NCI-H1092 (cell line): ENCODE measurements at places on chromosomes 16 and 17.

DNA sequence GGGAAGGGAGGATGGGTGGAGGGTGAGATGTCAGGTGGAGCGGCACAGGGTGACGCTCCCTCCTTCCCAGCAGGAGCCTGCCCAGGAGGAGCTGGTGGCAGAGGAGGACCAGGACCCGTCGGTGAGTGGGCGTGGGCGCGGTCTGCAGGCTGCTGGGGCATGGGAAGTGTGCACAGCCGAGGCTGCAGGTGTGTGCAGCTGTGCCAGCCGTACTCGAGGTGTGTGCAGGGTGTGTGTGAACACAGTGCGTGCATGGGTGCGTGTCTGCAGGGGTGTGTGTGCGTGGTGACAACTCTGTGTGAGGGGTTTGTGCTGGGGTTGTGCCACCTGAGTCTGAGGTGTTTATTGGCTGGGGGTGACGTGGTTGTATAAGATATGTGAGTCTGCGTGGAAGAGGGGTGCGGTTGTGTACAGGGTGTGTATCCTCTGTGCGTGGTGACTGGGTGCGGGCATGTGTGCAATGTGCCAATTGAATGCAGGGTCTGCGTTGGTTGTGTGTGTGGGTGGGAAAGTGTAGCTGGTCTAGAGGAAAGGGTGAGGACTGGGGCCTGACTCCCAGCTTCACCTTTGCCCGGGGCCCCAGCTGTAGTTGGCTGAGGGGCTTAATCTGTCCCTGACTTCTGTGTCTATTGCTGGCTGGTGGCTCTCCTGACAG is 670 bp downstream of the TNFSF12 start:
- no peak for DNase-seq

GRCh38 chr17:42514867-42515266 is 21.2 kb upstream of the NAGLU start:
- no peak for DNase-seq

DNA sequence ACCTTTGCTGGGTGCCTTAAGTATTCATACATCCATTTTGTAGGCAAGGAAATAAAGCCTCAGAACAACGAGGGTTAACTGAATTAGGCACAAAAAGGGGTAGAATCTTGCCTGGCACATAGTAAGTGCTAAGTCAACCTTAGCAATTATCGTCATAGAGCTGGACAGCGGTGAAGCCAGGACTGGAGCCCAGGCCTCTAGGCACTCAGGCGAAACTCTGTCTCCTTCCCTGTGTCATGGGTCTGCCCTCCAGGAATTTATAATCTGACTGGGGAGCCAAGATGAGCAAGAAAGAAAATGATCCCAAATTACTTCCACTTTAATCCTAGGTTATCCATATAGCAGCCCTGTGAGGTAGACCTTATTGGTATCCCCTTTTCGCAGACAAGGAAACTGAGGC is 61.4 kb downstream of the KATNIP start:
- DNase-seq, result no peak

DNA sequence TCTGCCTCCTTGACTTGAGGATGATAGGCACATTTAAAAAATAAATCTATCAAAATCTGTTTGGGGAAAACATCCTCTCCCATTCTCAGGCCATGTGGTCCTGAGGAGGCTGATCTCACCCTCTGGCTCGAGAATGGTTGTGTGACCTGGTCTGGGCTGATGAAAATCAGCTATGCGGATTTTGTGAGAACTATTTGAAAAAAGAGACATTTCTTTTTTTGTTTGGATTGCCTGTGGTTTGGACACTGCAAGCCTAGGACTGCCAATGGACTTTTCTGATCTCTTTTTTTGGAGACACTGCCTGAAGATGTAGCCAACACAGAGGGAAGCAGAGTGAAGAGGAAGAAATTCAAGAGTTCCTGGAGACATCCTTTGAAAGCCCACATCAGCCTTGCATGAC is 145.9 kb downstream of the HS3ST3B1 start:
- no peak for DNase-seq

GRCh38 chr17:49404361-49404760 is 10.3 kb downstream of the PHB1 start:
- DNase-seq, result no peak

- no peak for DNase-seq
Measured at GRCh38 chr17:79174905-79175856, 100.6 kb downstream of the ENGASE start.

GRCh38 chr16:56888806-56889205 is 23.8 kb downstream of the SLC12A3 start:
- no peak for DNase-seq

- no peak for DNase-seq
Measured at GRCh38 chr17:77474292-77474988, 333.7 kb downstream of the SEC14L1 start.

DNA sequence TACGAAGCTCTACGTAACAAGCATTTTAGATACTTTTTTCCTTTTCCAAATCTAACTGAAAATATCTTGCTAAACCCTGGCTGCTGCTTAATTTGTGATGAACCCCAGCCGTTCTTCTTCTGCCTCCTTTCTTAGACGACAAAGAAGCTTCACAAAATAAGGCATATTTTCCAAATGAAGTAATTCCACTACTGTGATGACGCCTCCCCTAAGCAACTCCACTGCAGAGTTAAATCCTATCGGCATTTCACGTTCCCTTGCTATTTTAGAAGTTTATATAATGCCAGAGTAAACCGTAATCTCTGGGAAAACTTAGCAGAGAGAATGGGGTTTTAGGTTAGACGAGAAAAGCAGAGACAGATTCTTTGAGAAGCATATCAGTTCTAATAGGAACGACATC is 683.1 kb upstream of the SALL1 start:
- no peak for DNase-seq

GRCh38 chr17:12421646-12422306 is 243.9 kb upstream of the MYOCD start:
- DNase-seq, result no peak

- no peak for DNase-seq
Measured at GRCh38 chr17:69300222-69300621, 26.7 kb downstream of the ABCA5 start.

- no peak for DNase-seq
Measured at GRCh38 chr16:73289232-73289631, 241.3 kb upstream of the ZFHX3 start.

DNA sequence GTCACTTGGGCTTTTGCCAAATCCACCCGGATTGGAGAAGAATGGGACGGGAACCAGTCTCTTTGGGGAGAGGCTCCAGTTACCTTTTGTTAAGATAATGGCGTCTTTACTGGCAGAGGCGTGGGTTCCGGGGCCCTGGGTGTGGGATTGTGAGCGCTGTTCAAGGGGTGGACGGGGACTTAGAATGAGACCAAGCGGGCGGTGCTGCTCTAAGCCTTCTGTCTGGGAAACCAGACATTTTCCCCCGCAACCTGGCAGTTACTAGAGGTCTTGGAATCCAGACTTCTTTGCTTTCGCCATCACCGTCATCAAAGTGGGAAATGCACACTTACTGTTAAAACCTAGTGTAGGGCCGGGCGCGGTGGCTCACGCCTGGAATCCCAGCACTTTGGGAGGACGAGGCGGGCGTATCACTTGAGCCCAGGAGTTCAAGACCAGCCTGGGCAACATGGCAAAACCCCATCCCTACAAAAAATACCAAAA is 706 bp downstream of the TEN1 start:
- DNase-seq, result no peak

DNA sequence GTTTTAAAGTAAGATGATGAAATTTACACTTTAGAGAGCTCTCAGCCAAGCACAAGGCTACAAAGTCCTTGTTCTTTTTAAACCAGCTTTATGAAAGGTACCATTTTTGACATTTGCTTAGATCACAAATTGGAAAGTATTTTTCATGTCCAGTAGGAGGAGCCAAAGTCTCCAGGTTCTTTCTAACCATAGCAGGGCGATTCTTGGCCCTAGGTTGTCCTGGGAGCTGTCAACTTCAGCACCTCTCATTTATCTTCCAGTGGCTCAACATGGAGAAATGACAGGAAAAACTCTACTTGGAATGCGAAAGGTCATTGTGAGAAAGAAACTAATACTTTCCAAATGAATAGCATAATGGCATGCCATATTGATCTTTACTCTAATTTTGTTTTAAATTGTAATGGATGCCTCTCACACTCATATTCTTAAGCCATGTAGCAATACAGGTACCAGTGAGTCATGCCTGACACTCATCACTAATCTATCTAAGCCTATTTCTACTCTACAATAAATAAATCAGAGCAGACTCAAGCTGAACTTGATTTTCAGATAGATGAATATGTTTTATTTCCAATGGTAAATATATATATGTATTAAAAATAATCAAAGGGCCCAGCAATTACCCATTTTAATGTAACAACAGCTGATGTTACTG is 919.1 kb upstream of the EEF2KMT start:
- DNase-seq, result no peak

GRCh38 chr16:2763173-2763572 is 10.7 kb downstream of the SRRM2 start:
- no peak for DNase-seq

- no peak for DNase-seq
Measured at GRCh38 chr16:1919327-1919998, 1.2 kb upstream of the HS3ST6 start.
